ENCODE measurements at places on chromosomes 13 and 19. TPM values are rescaled to one million over a fixed set of nuclear protein-coding genes. Genes with fewer than 3 reads are reported as not detected.

- DNase-seq, result no peak
These were observed 3.2 kb upstream of the SPACA6 start for GRCh38 chr19:51689751-51690453.

GRCh38 chr19:3866910-3867638 is 1.8 kb downstream of the ZFR2 start:
- DNase-seq, result no peak

The BTBD2 gene
- total RNA-seq, result 23.2 TPM

DNA sequence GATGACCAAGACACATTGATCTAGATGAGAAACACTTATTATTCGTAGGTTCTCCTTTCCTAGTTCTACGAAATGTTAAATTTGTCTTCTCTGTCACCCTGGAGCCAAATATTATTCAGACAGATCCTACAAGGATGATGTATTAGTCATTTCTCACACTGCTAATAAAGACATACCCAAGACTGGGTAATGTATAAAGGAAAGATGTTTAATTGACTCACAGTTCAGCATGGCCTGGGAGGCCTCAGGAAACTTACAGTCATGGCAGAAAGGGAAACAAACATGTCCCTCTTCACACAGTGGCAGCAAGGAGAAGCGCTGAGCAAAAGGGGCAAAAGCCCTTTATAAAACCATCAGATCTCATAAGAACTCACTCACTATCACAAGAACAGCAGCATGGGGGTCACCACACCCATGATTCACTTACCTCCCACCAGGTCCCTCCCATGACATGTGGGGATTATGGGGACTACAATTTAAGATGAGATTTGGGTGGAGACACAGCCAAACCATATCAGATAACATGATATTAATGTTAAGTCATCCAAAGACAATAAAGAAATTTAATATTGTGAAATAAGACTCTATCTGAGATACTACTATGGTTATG is 1248.8 kb upstream of the SLC10A2 start:
- peak; percentile 63 for DNase-seq

- no peak for DNase-seq
These were observed 47.2 kb upstream of the ZNF737 start for GRCh38 chr19:20612711-20613316.

The SHISA7 gene
- not detected for total RNA-seq

- DNase-seq, result no peak
These were observed 116.2 kb upstream of the FNDC3A start for GRCh38 chr13:48859272-48860105.

All from bronchial epithelial cell (primary cell).